ENCODE measurements at places on chromosomes 1 and 21.

DNA sequence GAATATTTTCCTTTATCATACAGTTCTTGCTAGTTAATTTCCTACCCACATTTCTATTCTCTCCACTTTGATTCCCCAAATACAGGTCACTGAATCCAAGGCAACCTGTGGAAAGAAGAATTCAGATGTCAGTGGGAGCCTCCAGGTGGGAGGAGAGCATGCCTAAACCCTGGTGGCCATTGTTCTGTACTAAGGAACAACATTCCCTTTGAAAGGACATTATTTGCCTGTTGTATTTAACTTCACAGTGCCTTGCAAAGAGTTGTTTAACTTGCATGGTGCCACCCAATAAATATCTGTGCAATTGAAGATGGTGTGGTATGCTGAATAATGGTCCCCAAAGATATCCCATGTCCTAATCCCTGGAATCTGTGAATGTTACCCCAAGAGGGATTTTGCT lies 21.3 kb downstream of the NPHS2 start:
- DNase-seq = no peak

DNA sequence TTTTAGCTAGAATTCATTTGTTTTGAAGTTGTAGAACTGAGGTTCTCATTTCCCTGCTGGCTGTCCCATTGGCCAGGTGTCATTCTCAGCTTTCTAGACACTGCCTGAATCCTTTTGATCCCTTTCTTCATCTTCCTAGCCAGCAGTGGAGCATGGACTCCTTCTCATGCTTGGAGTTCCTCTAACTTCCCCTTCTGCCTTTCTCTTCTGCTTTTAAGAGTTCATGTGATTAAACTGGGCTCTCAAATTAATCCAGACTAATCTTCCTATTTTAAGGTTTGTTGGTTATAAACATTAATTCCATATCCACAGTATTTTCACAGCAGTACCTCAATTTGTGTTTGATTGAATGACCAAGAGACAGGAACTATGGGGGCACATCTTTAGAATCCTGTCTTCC lies 52.3 kb downstream of the ADAMTS5 start:
- DNase-seq = no peak

DNA sequence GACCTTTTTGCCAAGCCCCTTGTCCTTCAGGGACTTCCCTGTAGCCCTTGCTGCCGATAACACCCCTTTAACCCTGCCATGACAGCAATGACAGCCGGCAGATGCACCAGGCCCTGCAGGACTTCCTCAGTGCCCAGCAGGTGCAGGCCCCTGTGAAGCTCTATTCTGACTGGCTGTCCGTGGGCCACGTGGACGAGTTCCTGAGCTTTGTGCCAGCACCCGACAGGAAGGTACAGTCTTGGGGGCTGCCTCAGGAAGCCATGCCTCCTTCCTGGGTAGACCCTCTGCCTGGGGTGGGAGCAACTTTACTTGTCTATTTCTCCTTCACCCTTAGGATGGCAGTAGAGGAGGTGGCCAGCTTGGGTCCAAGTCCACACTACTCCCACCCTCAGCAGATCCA lies 16.1 kb upstream of the PADI6 start:
- no peak for DNase-seq

DNA sequence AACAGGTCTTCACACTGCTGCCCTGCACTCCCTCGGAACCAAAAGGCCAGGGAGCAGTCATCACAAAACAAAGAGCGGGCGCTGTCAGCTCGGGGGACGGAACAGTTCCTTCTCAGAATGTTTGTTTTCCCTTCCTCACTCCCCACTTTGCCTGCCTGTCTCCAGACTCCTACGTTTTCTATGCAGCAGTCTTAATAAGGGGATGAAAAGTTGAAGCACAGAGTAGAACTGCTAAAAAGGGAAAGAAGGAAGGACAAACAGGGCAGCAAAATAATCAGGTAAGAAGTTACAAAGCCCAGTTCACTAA lies 738 bp upstream of the GPR161 start:
- DNase-seq = no peak

DNA sequence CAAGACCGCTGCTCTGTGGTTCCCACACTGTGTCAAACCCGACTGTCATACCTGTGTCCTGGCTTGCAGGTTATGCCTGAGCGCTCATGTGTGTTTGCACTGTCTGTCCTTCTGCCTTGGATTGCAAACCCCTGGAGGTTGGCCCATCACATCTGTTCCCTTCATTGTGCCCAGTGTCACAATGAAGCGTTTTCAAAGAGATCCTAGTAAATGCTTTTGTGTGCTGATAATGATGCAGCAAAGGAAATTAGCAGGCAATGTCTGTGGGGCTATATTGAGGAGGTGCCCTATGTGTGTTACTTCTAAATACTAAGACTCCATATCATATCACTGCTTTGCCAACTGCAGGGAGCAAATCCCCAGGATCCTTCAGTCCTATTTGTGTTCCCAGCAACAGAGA lies 424.4 kb upstream of the NFIA start:
- no peak for DNase-seq

DNA sequence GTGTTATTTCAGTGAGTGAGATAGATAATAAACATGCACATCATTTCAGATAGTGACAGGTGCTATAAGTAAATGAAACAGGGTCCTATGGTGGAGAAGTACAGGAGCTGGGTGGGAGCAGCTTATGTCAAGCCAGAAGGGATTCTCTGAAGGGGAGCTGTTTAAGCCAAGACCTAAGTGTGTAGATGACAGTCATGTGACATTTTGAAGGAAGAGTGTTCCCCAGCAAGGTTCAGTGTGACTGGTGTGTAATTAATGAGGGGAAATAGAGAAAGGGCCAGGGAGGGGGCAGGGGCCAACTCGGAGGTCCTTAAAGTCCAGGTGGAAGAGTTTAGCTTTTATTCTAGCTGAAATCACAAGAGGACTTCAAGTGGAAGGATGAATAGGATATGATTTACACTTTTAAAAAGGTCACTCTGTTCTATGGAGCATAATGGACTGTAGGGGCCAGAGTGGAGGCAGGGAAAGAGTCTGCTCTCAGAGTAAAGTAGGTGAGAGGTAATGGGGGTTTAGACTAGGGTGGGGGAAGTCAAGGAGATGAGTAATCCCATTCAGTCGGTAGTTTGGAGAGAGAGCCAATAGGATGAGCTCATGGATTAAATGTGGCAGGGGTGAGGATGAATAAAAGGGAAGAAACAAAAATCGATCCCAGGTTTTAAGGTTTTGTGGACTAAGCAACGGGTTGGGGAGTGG lies 243.1 kb downstream of the CACNA1E start:
- DNase-seq = no peak

- no peak for DNase-seq
These were observed 57.2 kb upstream of the ANGPTL1 start for GRCh38 chr1:178928041-178928440.

Measured in hematopoietic multipotent progenitor cell treated with erythropoietin and hydrocortisone succinate and interleukin-3 and kit ligand, for 15 days (in vitro differentiated cells).